Pancreas (tissue), 10 donors: ENCODE measurements at places on chromosomes 12 and 14. TPM values are rescaled to one million over a fixed set of nuclear protein-coding genes. Genes with fewer than 3 reads are reported as not detected.
A peak's percentile ranks its signal among the peaks of the same experiment; 100 is the strongest.

The LAG3 gene
- 0.91 TPM for polyA plus RNA-seq

The IL23A gene
- 1.3 TPM for polyA plus RNA-seq

The OASL gene
- 0.42 TPM for polyA plus RNA-seq

The WSCD2 gene
- polyA plus RNA-seq, result 5.8 TPM

The NANOG gene
- polyA plus RNA-seq, result 0.04 TPM

The DPY19L2 gene
- 6.6 TPM for polyA plus RNA-seq

The IRAK3 gene
- 1.1 TPM for polyA plus RNA-seq

The PRR13 gene
- polyA plus RNA-seq, result 106 TPM

The ANG gene
- 14.7 TPM for polyA plus RNA-seq

GRCh38 chr14:51901475-51902024 is 41.1 kb downstream of the GNG2 start:
- no peaks in the 10 kb centered on the region for H3K27me3 ChIP-seq
- DNase-seq, result no peak
- H3K4me3 ChIP-seq, result no peak overlapping the region
- no peaks in the 10 kb centered on the region for H3K36me3 ChIP-seq
- no peaks in the 10 kb centered on the region for H3K4me1 ChIP-seq

GRCh38 chr12:49945394-49946080 is 5.0 kb upstream of the AQP2 start:
- H3K4me3 ChIP-seq, result no peak overlapping the region
- peaks cover 3% of the 10 kb centered on the region for H3K4me1 ChIP-seq

DNA sequence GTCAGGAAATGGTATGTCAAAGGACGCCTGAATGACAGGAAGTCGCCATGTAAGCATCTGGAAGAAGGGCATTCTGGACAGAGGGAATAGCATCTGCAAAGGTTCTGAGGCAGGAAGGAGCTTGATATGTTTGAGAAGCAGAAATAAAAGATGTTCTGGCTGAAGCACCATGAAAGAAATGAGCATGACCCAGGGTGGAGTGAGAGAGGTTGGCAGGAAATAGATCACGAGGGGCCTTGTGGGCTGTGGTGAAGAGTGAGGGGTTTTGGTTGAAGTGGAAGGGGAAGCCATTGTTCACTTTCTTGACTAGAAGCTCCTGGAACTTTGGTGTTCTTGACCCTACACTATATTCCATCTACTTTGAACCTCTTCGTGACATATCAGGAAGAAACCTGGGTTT is 99.4 kb upstream of the PARP11 start:
- no peaks in the 10 kb centered on the region for H3K27me3 ChIP-seq
- H3K4me1 ChIP-seq, result no peaks in the 10 kb centered on the region
- H3K4me3 ChIP-seq, result no peak overlapping the region

DNA sequence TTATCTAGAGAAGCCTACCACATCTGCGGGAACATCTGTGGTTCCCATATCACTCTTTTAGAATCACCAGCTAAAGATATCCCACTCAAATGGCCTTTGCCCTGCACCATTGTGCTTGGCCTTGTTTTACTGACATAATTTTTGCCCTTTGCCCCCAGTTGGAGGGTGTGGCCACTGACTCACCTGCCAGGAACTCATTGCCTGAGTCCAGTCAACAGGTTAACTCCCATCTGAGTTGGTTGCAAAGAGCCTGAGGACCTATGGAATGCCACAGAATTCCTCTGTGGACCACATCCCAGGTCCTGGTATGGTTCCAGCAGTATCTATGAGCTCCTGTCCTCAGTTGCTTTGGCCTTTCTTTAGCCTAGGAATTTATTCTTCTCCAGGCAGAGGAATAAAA is 55.7 kb upstream of the PTGR2 start:
- DNase-seq, result peak; percentile 43
- no peaks in the 10 kb centered on the region for H3K27me3 ChIP-seq
- H3K27ac ChIP-seq, result no peak overlapping the region
- H3K36me3 ChIP-seq, result no peaks in the 10 kb centered on the region
- H3K4me3 ChIP-seq, result no peak overlapping the region
- H3K4me1 ChIP-seq, result no peaks in the 10 kb centered on the region

DNA sequence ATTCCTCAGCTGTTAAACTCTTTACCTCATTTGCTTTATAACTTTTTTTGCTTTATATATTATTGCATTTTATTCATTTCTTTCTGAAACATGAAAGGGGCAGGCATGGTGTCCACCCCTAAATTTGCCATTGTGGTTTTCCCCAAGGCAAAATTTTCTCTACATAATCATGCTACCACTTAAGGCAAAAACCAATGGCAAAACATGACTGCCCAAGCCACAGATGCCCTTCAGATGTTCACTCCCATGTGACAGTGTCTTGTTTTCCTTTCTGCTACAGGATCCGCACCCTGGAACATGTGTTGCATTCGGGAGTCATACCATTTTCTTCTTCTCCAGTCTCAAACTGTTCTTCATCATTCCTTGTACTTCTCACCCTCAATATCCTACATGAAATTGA is 28.3 kb downstream of the TTC5 start:
- no peak for DNase-seq
- no peaks in the 10 kb centered on the region for H3K4me1 ChIP-seq
- H3K27ac ChIP-seq, result no peak overlapping the region
- H3K4me3 ChIP-seq, result no peak overlapping the region

DNA sequence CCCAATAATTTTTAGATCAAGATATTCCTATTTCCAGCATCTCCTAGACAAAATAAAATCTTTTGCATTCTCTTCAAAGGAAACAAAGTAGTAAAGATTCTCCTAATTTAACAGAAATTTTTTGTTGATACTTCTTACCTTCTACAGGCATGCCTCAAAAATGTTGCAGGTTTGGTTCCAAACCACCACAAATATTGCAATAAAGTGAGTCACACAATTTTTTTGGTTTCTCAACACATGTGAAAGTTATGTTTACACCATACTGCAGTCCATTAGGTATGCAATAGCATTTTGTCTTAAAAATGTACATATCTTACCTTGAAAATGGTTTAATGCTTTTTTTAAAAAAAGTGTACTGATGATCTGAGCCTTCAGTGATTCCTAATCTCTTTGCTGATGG is 65.6 kb upstream of the USP15 start:
- no peaks in the 10 kb centered on the region for H3K27me3 ChIP-seq
- H3K36me3 ChIP-seq, result no peaks in the 10 kb centered on the region
- H3K4me3 ChIP-seq, result no peak overlapping the region
- H3K27ac ChIP-seq, result no peak overlapping the region
- no peak for DNase-seq

- peak overlapping the region; percentile 87 for H3K4me3 ChIP-seq
- peaks cover 41% of the 10 kb centered on the region for H3K4me1 ChIP-seq
- DNase-seq, result no peak
- no peaks in the 10 kb centered on the region for H3K36me3 ChIP-seq
- no peak overlapping the region for H3K27ac ChIP-seq
- no peaks in the 10 kb centered on the region for H3K27me3 ChIP-seq
Measured at GRCh38 chr12:67271976-67272375, 2.8 kb downstream of the CAND1 start.

- H3K27ac ChIP-seq, result no peak overlapping the region
- no peaks in the 10 kb centered on the region for H3K4me1 ChIP-seq
- DNase-seq, result no peak
- no peaks in the 10 kb centered on the region for H3K36me3 ChIP-seq
- no peak overlapping the region for H3K4me3 ChIP-seq
Measured at GRCh38 chr12:117792471-117792870, 176.3 kb downstream of the KSR2 start.

DNA sequence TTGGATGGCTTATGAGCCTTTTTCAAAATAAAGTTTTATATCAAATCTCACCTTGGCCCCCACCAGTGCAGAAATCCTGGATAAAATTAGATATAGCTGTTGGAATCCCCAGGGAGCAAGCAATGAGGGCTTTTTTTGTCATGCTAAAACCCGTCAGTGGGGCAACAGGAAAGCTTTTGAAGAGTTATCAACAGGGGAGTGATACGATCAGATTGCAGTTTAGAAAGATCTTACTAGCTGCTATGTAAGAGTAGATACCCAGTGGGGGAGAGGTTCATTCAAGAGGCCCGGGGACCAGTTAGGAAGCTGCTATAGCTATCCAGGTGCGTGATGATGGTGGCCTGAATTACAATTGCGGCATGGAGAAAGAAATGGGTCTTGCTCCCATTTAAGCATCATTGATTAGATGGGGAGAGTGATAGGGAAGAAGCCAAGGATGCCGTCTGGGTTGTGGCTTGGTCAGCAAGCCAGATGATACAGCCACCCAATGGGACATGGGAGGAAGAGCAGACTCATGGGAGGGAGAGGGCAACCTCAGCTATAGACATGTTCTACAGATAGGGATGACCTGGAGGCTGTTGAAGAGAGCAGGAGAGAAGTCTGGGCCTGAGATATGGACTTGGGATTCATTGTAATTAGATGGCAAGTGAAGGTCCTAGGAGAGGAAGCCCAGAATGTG is 272.4 kb downstream of the DPF3 start:
- no peak for DNase-seq

GRCh38 chr12:49296836-49297694 is 2.1 kb downstream of the PRPH start:
- no peak overlapping the region for H3K27ac ChIP-seq
- peaks cover 7% of the 10 kb centered on the region for H3K4me1 ChIP-seq
- peak; percentile 78 for DNase-seq
- H3K4me3 ChIP-seq, result peak overlapping the region; percentile 27

DNA sequence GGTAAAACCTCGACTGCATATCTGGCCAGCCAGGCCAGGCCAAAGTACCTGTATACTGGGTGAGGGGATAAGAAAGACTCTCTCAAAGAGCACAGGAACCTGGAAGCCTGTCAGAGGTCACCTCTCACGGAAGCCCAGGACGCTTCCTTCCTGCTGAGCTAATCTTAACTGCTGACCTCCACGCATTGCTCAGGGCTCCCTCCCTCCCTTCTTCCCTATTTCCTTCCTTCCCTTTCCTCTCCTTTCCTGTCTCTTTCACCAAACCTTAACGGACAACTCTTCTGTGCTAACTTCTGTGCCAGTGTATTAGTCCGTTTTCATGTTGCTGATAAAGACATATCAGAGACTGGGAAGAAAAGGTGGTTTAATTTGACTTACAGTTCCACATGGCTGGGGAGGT is 14.8 kb upstream of the RNASE10 start:
- no peak for DNase-seq
- H3K4me3 ChIP-seq, result no peak overlapping the region
- H3K4me1 ChIP-seq, result no peaks in the 10 kb centered on the region
- no peak overlapping the region for H3K27ac ChIP-seq
- H3K27me3 ChIP-seq, result no peaks in the 10 kb centered on the region

DNA sequence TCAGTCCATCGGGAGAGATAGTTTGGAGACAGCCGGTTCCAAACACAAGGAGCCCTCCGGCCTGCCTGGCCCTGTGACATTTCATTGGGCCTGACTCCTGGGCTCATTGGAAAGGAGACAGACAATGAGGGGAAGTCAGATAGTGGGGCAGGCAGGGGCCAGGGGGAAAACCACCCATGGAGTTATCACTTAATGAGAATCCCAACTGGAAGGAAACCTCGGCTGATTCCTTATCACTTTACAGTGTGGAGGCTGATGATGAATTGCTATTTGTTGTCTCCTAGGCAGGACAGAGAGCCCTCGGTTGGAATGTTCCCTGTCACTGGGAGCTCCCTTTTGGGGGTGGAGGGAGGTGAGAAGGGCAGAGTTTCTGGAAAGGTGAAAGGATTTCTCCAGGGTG is 44.4 kb downstream of the TBX5 start:
- H3K27ac ChIP-seq, result no peak overlapping the region
- no peaks in the 10 kb centered on the region for H3K27me3 ChIP-seq
- no peak for DNase-seq
- no peaks in the 10 kb centered on the region for H3K36me3 ChIP-seq
- H3K4me3 ChIP-seq, result no peak overlapping the region

DNA sequence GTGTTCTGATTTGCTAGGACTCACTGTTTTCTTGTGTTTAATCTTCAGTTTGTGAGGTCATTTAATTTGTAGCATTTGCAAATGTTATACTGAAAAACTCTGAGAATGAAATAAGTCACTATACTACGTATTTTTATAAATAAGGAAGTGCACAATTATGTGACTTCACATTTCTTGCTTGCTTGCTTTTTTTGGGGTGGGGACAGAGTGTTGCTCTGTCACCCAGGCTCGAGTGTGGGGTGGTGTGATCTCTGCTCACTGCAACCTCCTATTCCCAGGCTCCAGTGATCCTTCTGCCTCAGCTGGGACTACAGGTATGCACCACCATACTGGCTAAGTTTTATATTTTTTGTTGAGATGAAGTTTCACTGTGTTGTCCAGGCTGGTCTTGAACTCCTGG is 32.7 kb downstream of the RBM25 start:
- peaks cover 54% of the 10 kb centered on the region for H3K36me3 ChIP-seq
- DNase-seq, result no peak
- no peaks in the 10 kb centered on the region for H3K4me1 ChIP-seq
- H3K4me3 ChIP-seq, result no peak overlapping the region

- DNase-seq, result no peak
- H3K27ac ChIP-seq, result no peak overlapping the region
- no peaks in the 10 kb centered on the region for H3K27me3 ChIP-seq
- H3K4me1 ChIP-seq, result peaks cover 14% of the 10 kb centered on the region
- no peak overlapping the region for H3K4me3 ChIP-seq
Measured at GRCh38 chr14:69637503-69638031, 26.2 kb downstream of the SUSD6 start.

DNA sequence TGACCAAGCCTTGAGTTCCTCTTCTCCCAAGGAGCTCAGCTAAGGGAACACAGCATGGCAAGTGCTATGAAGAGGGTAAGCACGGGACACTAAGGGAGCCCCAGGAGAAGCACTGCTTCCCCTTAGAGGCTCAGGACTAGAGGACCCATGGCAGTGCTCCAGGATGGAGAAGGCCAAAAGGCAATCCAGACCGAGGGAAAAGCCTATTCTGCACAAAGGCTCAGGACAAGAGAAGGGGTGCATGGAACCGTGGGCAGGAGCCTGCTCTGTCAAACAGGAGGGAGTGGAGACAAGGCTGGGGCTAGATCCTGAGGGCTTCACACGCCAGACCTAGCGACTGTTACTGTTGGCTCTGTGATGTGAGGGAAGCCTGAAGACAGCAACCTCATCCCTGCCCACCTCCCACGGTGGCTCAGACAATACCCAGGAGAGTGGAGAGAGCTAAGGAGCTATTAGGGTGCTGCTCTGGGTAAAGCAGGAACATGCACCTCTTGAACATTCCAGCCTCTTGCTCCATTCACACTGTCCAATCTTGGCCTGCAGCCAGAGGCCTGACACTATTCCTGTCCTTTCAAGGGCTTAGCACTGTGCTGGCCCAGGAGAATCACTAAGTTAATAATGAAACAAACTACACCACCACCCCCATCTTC is 24.2 kb downstream of the OTUB2 start:
- H3K27me3 ChIP-seq, result no peaks in the 10 kb centered on the region
- no peak overlapping the region for H3K27ac ChIP-seq
- no peak for DNase-seq
- peaks cover 7% of the 10 kb centered on the region for H3K4me1 ChIP-seq
- no peak overlapping the region for H3K4me3 ChIP-seq

- DNase-seq, result no peak
- H3K27ac ChIP-seq, result no peak overlapping the region
- no peaks in the 10 kb centered on the region for H3K36me3 ChIP-seq
Measured at GRCh38 chr14:55255979-55256378, 15.2 kb upstream of the FBXO34 start.
